ENCODE measurements at places on chromosomes 1 and 21. TPM values are rescaled to one million over a fixed set of nuclear protein-coding genes. Genes with fewer than 3 reads are reported as not detected.

- H3K4me3 ChIP-seq, result no peak overlapping the region
- H3K36me3 ChIP-seq, result peaks cover 23% of the 10 kb centered on the region
- no peak overlapping the region for H3K27ac ChIP-seq
- no peaks in the 10 kb centered on the region for H3K27me3 ChIP-seq
- no peak for DNase-seq
- H3K4me1 ChIP-seq, result peaks cover 3% of the 10 kb centered on the region
Observed at GRCh38 chr1:46643368-46643775, 24.8 kb downstream of the ATPAF1 start.

- H3K36me3 ChIP-seq, result peaks cover 6% of the 10 kb centered on the region
- H3K4me1 ChIP-seq, result peaks cover 7% of the 10 kb centered on the region
- DNase-seq, result no peak
- no peak overlapping the region for H3K27ac ChIP-seq
Observed at GRCh38 chr1:39890273-39890672, 7.0 kb upstream of the TRIT1 start.

DNA sequence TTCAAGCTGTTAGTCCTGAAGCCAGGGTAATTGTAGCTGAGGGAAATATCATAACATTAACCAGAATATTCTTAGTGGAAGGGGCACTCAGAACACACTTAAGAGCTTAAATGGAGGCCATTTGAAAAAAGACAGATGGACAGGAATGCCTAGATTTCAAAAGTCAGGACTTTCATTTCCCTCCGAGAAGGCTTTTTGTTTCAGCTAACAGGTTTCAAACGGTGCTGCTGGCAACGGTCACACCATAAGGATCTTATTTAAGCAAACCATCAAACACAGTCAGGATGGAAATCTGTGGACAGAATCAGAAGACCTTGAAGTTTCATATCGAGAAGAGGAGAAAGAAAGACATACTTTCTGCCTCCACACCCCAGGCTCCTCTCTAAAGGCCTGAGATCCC is 70.1 kb downstream of the SLC66A1 start:
- no peak overlapping the region for H3K27ac ChIP-seq
- no peak overlapping the region for H3K4me3 ChIP-seq
- peaks cover 25% of the 10 kb centered on the region for H3K4me1 ChIP-seq
- no peaks in the 10 kb centered on the region for H3K36me3 ChIP-seq

The XCL2 gene
- not detected for total RNA-seq

- peaks cover 34% of the 10 kb centered on the region for H3K27me3 ChIP-seq
- no peak overlapping the region for H3K4me3 ChIP-seq
- DNase-seq, result no peak
- no peak overlapping the region for H3K27ac ChIP-seq
- H3K4me1 ChIP-seq, result no peaks in the 10 kb centered on the region
- peaks cover 2% of the 10 kb centered on the region for H3K36me3 ChIP-seq
Observed at GRCh38 chr1:38152351-38153065, 105.9 kb upstream of the POU3F1 start.

The AKR1A1 gene
- total RNA-seq, result 44.0 TPM

GRCh38 chr1:21616372-21616771 is 52.8 kb downstream of the RAP1GAP start:
- no peak for DNase-seq
- peaks cover 29% of the 10 kb centered on the region for H3K27me3 ChIP-seq
- no peak overlapping the region for H3K27ac ChIP-seq
- H3K4me1 ChIP-seq, result peaks cover 10% of the 10 kb centered on the region
- H3K36me3 ChIP-seq, result peaks cover 2% of the 10 kb centered on the region

- DNase-seq, result no peak
- H3K36me3 ChIP-seq, result no peaks in the 10 kb centered on the region
- no peak overlapping the region for H3K27ac ChIP-seq
- no peak overlapping the region for H3K4me3 ChIP-seq
Observed at GRCh38 chr1:224482619-224483018, 48.0 kb upstream of the WDR26 start.

The LCE1B gene
- total RNA-seq, result not detected

DNA sequence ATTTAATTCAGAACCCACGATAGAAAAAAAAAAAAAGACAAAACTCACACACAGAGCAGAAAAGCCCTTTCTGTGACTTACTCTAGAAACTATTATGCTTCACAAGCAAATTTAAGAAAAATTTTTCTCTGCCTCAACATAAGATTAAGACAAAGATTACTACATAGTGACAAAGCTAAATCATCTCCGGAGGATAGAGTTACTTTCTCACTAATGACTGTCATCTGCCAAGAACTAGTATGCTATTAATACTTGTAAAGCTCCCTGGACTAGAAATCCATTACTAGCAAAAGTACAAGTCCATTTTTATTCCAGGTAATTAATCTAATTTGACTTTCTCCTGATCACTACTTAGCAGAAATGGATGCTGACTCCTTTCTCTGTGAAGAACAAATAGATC is 25.9 kb downstream of the GREM2 start:
- H3K36me3 ChIP-seq, result peaks cover 4% of the 10 kb centered on the region
- no peak for DNase-seq
- peaks cover 23% of the 10 kb centered on the region for H3K4me1 ChIP-seq
- H3K27me3 ChIP-seq, result no peaks in the 10 kb centered on the region
- H3K4me3 ChIP-seq, result peak overlapping the region; percentile 5
- peak overlapping the region; percentile 77 for H3K27ac ChIP-seq

All from T-helper 17 cell (primary cell).